ENCODE measurements at places on chromosomes 3 and 15. TPM values are rescaled to one million over a fixed set of nuclear protein-coding genes. Genes with fewer than 3 reads are reported as not detected.

Gene GOLGA8T
- 0.06 TPM for total RNA-seq

Gene MEIS2
- 17.1 TPM for total RNA-seq

Gene SEMA5B
- not detected for total RNA-seq

Gene CYP11A1
- 0.87 TPM for total RNA-seq

Gene TGFBR2
- total RNA-seq, result 76.6 TPM

Gene UROC1
- total RNA-seq, result 0.03 TPM

Gene RPS27L
- 366 TPM for total RNA-seq

Gene NUTM1
- not detected for total RNA-seq

Gene EIF4E3
- total RNA-seq, result 0.37 TPM

Gene APOD
- total RNA-seq, result not detected

Gene VWA5B2
- not detected for total RNA-seq

Gene TRIM42
- total RNA-seq, result not detected

Gene MAGI1
- total RNA-seq, result 15.2 TPM

Gene PRRT3
- 1.0 TPM for total RNA-seq

Gene TM4SF18
- total RNA-seq, result 0.03 TPM

Gene FBXW12
- not detected for total RNA-seq

Gene PFN2
- 261 TPM for total RNA-seq

Gene IL17RB
- total RNA-seq, result not detected

Gene CFAP92
- not detected for total RNA-seq

Gene TMC3
- total RNA-seq, result not detected

Gene FEZF2
- not detected for total RNA-seq

Measured in HT1080 (cell line).